ENCODE measurements at places on chromosomes 12 and 14.

DNA sequence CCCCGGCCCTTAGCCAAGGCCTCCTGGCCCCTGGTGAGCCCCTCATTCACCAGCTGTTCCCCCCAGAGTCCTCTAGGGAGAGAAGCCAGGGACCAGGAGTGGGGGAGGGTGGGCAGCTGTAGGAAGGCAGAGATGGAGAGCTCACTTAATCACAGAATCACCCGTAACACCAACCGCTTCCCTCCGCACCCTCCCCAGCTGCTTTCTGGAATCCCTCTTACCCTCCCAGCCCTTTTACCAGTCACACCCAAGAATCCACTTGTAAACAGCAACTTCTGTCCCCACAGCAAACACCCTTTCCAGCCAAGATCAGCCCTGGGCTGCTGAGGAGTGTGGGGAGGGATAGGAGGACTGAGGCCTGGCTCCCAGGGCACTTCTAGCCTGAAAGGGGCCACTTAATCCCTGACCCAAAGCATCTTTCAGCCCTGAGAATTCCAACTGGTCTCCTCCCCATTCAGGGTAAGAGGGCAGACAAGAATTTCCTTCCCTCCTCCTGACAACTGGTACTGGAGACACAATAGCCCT lies 18.8 kb downstream of the NCKAP5L start:
- no peak for DNase-seq

GRCh38 chr12:112887550-112887949 lies 19.2 kb upstream of the OAS1 start:
- no peak for DNase-seq

- DNase-seq: no peak
Observed at GRCh38 chr14:59629444-59630287, 53.1 kb upstream of the CCDC175 start.

- no peak for DNase-seq
Observed at GRCh38 chr12:68376901-68377300, 44.7 kb upstream of the MDM1 start.

DNA sequence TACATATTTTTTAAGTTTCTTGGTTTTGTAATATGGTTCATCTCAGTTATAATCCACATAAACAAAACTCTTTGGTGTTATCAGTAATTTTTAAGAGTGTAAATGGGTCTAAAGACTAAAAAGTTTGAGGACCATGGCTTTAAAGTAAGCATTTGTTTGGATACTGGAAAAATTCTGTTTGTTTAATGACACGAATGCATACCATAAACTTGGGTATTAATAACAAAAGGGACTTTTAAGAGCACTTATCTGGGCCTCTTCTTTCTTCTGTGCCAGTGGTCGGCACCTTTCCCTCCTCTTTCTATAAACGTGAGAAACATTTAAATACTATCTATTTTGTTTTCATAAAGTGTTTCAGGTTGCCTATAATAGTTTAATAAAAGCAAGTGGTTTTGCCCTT lies 47.4 kb downstream of the SAMD4A start:
- no peak for DNase-seq

GRCh38 chr14:86882818-86883217 lies 1110.2 kb downstream of the GALC start:
- DNase-seq: no peak

- no peak for DNase-seq
Observed at GRCh38 chr12:98227162-98227561, 288.2 kb upstream of the TMPO start.

- DNase-seq: no peak
Observed at GRCh38 chr12:13566292-13566691, 369.8 kb downstream of the EMP1 start.

- no peak for DNase-seq
Observed at GRCh38 chr12:128803788-128804187, 20.0 kb downstream of the SLC15A4 start.

DNA sequence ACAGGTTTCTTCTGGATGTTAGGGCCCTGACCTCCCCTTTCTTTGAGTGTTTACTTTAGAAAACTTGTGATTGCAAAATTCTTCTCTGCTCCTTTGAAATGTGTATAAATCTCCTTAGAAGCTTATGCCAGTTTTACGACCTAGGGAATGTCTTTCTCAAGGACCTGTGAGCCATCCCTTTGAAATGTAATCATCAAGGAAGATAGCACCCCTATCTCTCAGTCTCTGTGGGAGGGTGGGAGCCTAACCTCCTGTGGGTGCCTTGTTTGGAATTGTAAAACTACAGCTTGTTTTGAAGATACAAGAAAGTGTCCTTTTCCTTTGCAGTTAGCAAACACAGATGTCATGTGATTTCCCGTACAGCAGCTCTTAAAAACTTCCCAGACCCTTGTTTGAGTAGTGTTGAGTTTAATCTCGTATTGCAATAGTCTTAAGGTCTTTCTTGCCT lies 3.3 kb downstream of the OR10AD1 start:
- no peak for DNase-seq

DNA sequence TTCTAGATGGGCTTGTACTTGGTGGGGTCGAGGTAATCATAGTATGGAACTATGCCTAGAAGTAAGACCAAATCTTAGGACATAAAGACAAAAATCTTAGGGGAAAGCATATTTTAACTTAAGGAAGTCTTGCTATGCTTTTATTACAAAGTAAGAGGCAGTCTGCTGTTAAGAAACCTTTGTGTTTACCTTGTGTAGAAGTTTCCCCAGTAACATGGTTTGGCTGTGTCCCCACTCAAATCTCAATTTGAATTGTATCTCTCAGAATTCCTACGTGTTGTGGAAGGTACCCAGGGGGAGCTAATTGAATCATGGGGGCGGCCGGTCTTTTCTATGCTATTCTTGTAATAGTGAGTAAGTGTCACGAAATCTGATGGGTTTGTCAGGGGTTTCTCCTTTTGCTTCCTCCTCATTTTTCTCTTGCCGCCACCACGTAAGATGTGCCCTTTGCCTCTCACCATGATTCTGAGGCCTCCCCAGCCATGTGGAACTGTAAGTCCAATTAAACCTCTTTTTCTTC lies 162.5 kb upstream of the ABCD2 start:
- no peak for DNase-seq

DNA sequence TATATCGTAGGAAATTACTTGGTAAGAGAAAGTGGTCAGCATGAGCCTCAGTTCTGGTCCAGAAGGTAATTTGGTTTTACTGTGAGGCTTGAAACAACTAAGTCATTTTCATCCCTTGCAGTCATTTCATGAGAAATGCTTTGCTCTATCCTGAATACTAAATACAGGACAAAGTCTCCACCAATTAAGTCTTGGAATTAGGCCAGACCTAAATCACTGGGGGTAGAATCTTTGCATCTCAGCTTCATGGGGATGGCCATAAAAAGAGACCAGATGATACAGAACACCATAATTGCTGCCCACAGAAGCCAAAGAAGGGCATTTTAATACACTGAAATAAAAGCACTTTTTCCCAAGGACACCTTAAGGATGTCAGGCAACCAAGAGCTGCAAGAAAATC lies 277.9 kb upstream of the DCN start:
- DNase-seq: no peak

DNA sequence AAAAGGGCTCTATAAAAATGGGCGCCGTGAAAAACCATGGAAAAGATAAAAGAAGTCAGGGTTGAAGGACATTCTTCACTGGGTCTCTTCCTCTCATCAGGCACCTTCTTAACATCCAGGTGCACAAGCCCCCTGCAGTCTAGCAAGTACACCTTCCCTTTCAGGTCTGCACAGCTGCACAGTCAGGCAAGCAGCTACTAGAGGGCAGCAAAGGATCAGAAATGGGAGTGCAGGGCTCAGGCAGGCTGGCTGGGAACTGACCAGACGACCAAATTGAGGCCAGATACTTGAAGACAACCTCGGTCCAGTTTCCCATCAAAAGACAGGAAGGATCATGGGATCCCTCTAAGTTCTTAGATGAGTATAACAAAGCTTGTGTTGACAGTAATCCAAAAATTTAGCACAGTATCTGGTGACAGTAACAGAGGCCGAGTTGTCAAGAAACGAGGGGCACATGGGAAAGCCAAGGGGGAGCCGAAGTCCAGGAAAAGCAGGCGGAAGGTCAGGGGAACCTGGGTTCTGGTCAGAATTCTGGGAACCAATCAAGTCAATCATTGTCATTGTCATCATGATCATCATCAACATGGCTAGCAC lies 10.1 kb upstream of the GRIP1 start:
- no peak for DNase-seq

GRCh38 chr12:128600886-128601285 lies 222.9 kb downstream of the SLC15A4 start:
- no peak for DNase-seq

DNA sequence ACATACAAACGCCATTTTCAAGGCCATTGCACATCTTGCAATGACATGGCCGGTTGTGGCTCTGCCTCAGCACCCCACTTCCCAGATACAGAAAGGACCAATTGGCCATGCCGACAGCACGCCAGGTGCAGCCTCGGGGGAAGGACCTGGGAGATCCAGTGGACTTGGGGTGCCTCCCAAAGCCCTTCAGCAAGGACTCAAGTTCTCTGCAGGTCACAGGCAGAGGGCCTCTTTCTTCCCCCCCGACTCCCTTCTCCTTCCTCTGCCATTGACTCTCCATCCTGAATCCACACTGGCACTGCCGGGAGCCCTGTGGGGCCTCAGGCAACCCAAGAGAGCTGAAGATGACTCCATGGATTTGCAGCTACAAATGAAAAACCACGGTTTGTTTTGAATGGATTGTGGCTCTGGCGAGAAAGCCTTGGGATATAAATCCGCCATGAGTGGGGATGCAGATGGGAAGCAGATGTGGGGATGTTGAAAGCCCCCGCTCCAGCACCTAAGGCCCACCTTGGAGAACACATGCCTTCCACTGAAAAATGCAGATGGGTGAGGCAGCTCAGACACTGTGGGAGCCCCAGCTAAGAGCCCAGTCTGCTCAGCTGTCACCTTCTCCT lies 35.1 kb upstream of the LTBP2 start:
- no peak for DNase-seq

- no peak for DNase-seq
Observed at GRCh38 chr12:4117386-4118016, 156.1 kb upstream of the CCND2 start.

- no peak for DNase-seq
Observed at GRCh38 chr12:52019113-52019770, 12.5 kb downstream of the TAMALIN start.

GRCh38 chr12:777550-778047 lies 25.2 kb downstream of the WNK1 start:
- DNase-seq: no peak

GRCh38 chr12:7016958-7017571 lies 1.2 kb downstream of the LPCAT3 start:
- DNase-seq: no peak

DNA sequence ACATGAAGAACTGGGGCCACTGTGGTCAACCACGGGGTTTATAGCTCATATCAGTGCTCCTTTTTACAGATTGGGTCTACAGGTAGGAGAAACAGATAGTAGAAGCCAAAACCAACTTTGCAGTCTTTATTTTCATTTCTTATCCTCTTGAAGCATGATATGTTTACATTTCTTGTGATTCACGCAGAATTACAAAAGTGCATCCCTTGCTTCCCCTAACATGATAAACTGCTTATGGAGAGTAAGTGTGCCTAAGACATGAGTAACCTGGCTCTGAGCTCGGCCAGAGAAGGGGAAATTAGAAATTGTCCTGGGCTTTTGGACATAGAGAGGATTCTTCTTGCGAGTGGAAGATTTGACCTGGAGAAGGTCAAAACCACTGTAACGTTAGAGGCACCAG lies 18.4 kb downstream of the PWP1 start:
- DNase-seq: no peak

DNA sequence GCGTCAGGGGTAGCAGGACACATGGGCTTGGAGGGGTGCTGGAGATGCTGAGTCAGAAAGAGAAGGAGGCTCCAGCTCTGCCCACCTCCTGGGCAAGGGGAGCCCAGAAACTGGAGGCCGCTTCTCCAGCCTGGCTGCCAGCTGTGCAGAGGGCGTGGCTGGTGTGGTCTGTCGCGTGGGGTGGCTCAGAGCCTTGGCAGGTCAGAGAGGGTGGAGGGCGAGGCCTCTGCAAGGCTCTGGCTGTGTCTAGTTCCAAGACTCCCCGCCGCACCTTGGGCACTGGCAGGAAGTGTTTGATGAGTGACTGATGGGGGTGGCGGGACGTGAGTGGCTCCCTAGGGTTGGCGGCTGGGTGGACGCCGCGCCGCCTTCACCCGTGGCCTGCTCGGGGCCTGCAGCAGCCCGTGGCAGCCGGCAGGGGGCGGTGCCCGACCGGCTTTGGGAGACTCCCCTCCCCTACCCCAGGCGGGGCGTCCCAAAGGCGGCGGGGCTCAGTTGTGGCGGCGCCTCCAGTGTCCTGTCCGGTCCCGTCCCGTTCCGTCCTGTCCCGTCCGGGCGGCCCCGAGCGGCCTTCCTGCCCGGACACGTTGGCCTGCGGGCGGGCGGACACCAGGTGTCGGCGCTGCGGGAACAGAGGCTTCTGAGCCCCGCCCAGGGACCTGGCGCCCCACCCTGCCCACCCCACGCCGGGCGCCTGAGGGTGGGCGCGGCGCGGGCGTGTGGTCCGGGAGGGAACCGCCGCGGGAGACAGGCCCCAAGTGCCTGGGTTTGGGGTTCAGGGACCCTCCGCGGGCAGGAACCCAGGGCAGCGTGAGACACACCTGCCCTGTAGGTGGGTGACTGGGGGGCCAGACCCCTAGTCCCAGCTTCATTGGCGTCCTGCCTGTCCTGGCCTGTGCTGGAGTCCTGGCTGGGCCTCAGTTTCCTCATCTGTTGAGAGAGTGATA lies 39.7 kb downstream of the KRT80 start:
- peak; percentile 46 for DNase-seq

DNA sequence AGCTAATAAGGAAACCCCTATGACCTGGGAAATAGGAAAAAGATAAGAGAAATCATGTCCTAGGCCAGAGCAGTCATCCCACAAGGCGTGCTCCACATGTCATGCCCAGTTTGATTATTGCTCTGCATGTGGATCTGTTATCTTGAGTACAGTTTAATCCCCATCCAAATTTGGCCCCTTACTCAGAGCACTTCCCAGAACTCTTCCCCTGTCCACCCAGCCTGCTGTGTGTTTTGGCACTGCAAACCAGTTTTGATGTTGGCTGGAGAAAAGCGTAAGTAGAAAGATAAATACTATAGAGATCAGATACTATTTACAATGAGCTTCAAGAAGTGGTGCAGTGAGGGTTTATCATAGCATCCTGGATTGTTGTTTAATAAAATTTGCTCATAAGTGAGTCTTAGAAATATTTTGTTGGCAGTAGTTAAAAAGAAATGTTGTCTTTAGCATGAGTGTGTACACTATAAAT lies 83.8 kb downstream of the PTPRB start:
- DNase-seq: no peak

DNA sequence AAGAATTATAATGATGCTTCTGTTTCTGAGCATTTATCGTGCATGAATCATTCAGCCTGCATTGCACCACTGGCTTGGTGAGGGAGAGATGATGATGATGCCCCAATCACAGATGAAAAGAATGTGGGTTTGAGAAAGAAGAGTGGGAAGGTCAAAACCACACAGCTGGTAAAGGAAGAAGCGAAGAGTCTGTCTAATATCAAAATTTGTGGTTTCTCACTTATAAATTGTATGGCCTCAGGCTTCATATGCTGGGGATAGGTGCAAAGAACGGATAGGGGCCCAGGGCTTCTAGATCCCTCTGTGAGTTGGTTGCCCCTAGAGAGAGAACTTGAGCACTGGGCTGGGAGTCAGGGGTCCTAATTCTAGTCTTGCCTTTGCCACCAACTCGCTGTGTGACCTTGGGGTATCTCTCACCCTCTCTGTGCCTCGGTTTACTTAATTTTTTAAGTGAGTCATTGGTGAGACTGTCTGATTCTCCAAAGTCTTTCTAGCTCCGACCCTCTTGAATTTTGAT lies 2.2 kb downstream of the OASL start:
- DNase-seq: no peak

GRCh38 chr12:108175310-108175709 lies 46.2 kb downstream of the WSCD2 start:
- no peak for DNase-seq
